NCI-H2171 treated with DMSO at 0.1 percent for 48 hours (cell line): ENCODE measurements at places on chromosomes 11 and 22.

DNA sequence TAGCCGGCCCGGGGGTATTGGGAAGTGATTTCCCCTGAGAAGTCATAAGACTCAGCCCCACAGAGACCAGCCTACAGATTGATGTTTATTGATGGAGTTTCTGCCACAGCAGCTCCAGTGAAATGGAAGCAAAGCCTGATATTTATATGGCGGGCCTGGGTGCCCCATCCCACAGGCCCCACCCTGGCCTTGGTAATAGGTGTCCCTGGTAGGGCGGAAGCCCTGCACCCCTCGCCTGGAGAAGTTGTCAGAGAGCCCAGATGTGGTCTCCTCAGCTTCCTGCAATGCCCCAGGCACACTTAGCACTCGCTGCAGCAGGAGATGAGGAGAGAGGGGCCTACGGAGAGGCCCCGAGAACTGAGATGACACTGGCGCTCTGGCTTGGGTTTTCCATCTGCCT lies 107.4 kb downstream of the MORC2 start:
- DNase-seq, result no peak

GRCh38 chr11:102079625-102080024 lies 30.6 kb upstream of the YAP1 start:
- DNase-seq, result no peak

- DNase-seq, result no peak
Measured at GRCh38 chr11:65429724-65430405, 7.3 kb downstream of the NEAT1 start.

DNA sequence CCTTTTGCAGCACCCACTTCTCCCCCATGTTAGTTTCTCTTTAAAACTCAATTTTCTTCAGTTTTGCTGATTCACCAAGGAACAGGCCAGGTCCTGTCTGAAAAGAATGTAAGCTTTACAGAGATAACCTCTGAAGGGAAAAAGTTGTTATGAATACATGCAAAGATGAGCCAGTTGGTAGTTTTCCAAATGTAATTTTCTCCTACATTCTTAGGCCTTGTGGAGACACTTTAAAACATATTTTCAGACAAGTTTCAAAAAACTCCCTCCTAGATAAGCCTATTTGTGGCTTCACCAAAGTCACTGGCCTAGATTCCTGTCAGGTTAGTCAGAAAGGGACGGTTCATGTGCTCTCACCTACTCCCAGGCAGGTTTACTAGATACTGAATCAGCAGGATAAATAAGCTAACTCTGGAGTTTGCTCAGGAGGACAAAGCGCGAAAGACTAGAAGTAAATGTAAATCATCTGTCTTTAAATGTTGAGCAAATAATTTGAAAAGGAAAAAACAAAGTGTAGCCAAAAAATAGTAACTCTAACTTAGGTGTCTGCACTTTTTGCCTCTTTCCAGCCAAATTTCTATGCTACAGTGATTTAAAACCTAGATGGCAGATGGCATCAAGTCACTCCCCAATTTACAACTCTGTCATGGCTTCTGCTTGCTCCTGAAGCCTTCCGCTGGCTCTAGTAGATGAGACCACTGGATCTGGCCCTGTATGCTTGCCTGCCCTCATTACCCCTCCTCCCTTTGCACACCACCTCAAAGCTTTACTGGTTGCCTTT lies 4.9 kb upstream of the ATP6V1E1 start:
- no peak for DNase-seq

DNA sequence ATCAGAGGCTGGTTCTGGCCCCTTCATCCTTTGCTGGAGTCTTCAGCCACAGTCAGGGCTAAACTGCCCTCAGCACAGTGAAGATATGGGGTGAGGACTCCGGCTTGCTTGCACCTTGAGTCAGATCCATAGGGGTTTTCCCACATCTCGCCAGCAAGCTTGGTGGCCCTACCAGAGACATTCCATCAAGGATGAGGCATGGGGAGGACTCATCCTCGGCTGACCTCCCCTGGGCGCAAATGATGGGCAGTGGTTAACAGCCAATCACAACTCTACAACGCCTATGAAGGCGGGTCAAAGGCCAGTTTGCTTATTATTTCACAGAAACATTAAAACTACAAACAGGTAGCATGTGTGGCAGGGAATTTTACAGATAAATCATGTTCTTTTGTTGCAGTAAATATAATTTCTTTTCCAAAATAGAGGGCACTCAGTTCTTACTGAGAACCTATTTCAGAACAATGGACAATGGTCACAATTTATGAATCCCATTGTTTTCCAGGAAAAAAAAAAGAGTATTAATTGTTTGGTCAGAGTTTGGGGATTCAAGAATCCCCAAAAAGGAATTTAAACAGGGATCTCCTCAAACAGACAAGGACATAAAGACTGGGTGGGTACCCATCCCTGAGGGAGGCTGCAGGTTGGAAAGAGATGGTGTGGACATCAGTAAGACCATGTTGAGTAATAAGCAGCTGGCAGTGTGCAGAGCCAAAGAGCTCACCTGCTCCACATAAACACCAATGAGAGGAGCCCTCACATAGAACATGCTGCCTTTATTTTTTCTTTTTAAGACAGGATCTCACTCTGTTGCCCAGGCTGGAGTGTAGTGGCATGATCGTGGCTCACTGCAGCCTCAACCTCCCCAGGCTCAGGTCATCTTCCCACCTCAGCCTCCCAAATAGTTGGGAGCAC lies 14.8 kb downstream of the PLAAT3 start:
- DNase-seq, result no peak

DNA sequence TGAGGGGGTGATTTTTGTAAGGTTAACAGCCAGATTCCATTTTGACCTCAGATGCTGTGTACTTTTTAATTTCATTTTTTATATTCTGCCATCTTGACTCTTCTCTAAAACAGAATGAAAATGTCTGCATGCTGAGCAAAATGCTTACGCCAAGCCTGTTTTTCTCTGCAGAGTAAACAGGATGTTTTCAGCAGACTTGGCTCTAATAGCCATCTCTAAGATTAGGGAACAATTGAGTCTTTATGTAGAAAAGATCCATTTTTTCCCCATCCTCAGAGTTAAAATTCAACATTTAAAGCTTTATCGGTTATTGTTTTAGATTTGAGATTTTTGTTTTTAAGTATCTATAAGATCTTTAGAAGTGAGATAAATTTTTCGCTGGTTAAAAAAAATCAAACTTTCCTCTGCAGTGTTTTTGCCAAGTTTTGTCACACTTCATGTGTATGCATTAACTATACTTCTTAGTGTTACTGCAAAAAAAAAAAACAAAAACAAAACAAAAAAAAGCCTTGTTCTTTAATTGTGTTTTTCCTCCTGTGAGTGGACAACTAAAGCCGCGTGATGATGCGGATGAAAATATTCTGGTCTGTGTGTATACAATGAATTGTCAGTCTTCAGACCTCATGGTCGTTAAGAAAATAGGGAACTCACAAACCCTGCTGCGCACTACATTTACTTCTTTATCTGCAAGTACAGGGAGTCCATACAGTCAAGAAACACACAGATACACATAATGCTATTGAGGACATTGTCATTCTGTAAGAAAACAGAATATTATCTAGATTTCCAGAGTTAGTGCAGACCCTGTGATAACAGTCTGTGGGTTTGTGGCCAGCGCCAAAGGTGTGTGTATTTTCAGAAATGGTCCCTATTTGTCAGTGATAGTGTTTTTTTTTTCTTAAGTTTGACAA lies 17.5 kb upstream of the ADSL start:
- DNase-seq, result no peak

DNA sequence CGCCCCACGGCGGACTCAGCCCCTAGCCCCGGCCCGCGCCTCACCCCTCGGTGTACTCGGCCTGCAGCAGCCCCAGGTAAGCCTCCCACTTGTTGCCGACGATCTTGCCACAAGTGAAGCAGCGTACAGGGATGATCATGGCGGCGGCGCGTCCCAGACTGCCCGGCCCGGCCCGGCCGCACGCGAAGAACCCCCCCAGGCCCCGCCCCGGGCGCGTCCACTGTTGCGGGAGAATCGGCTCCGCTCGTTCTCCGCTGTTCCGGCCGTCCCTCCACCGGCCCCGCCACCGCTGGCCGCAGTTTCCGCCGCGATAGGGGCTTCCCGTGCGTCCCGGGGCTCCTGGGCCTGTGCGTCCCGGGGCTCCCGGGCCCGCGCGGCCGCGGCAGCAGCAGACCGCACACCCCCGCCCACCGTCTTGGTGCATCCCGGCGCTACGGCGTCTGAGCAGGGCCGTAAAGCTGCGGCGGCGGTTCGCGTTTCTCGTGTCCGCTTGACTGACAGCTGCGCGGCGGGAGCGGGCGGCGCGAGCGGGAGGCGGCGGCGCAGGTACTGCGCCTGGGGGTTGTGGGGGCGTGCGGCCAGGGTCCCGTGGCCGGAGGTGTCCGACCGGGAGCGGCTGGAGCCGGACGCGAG lies at the start of the genes POLR2L and TSPAN4:
POLR2L (minus strand) TSS at position 160 of the 633 bp plus-strand sequence; CDS start at position 139, 21 bp downstream.
TSPAN4 (plus strand) TSS at position 483 of the 633 bp plus-strand sequence. CDS start 7,453 bp downstream, outside the sequence.
- peak; percentile 47 for DNase-seq

- no peak for DNase-seq
Measured at GRCh38 chr11:61587541-61587941, 6.7 kb upstream of the SYT7 start.

GRCh38 chr11:121563003-121563402 lies 110.2 kb upstream of the SORL1-AS1 start:
- DNase-seq, result no peak

DNA sequence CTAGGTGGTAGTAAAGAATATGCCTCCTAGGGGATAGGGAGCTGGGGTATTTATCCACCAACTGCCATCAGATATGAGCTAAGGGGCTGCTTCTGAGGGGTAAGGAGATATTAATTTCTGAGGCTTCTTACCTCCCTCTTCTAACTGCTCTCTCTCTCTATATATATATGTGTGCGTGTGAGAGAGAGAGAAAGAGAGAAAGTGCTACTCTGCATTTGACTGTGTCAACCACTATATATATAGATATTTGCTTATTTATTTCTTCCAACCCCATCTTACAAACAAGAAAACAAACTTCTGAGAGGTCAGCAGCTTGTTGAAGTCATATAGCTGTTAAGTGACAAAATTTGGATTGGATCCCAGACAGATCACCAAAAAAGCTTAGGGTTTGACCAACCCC lies 5.9 kb upstream of the HEPACAM start:
- DNase-seq, result no peak

GRCh38 chr11:77784572-77784971 lies 36.0 kb downstream of the RSF1 start:
- no peak for DNase-seq

DNA sequence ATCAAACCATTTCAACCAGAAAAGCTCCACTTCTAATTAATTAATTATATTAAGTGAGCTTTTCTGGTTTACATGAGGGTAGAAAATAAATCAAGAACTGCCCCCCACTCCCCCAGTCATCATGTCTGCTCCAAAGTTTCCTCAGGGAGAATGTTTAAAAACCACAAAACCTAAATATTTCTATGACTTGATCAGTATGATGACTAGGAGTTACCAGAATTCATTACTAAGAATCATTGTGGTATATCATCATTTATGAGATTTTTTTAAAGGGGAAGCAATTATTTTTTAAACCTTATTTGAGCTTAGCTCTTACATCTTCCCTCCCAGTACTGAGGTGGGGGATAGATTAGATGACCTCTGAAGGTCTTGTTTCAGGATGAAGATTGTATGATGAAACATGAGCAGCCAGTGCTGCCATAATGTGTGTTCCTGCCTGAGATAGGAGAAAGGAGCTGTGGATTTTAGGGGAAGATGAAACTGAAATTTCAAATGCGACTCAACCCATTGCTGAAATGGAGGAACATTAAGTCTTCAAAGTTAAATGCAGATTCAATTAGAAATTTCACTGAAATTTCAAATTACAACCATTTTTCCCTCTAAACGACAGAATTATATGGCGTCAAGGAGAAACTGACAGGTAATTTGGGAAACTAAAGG lies 401.3 kb upstream of the CADM1 start:
- DNase-seq, result no peak

- no peak for DNase-seq
Measured at GRCh38 chr22:30275625-30276024, 9.0 kb upstream of the OSM start.

- no peak for DNase-seq
Measured at GRCh38 chr22:20965104-20965887, 1.8 kb upstream of the AIFM3 start.

DNA sequence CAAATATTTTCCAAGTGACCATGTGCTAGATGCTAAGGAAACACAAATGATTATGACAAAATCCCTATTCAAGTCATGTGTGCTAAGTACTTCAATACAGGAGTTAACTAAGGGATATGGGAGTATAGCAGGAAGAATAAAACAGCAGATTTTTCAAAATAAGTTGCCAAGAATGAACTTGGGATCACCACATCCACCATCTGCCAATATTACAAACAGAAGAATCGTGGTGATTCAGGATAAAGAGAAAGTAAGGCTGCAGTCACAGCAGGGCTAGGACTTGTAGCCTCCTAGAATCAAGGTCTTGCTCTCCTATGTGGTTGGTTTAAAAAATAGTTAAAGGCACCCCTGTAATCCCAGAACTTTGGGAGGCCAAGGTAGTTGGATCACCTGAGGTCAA lies 34.3 kb downstream of the MRTFA start:
- no peak for DNase-seq

- no peak for DNase-seq
Measured at GRCh38 chr11:63877658-63878241, 38.8 kb downstream of the MARK2 start.

GRCh38 chr22:29267462-29267857 lies 321 bp downstream of the RHBDD3 start:
- no peak for DNase-seq
